ENCODE measurements at places on chromosomes 6 and 20. TPM values are rescaled to one million over a fixed set of nuclear protein-coding genes. Genes with fewer than 3 reads are reported as not detected.

Gene PAX1
- total RNA-seq = not detected

Gene GHRH
- total RNA-seq = not detected

Gene MLIP
- total RNA-seq = 2.7 TPM

DNA sequence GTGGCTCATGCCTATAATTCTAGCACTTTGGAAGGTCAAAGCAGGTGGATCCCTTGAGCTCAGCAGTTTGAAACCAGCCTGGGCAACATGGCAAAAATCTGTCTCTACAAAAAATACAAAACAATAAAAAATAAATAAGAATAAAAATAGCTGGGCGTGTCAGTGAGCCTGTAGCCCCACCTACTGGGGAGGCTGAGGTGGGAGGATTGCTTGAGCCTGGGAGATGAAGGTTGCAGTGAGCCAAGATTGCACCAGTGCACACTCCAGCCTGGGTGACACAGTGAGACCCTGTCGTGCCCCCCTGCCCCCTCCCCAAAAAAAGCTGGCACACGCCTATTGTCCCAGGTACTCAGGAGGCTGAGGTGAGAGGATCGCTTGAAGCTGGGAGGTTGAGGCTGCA, 35.1 kb upstream of the SRPK1 start:
- DNase-seq = peak; percentile 9

DNA sequence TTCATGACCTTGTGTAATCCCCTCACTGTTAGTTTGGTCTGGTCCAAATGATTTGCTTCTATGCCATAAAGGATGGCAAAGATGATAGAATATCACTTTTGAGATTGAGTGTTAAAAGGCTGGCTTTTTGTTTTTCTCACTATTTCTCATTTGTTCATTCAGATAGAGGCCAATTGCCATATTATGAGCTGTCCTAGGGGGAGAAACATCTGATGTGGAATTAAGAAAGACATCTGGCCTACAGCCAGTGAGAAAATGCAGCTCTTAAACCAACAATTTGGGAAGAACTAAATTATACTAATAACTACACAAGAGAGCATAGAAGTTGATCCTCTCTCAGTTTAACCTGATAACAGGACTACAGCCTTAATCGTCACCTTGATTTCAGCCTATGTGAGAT, 1668.6 kb downstream of the GRIK2 start:
- no peak for DNase-seq

DNA sequence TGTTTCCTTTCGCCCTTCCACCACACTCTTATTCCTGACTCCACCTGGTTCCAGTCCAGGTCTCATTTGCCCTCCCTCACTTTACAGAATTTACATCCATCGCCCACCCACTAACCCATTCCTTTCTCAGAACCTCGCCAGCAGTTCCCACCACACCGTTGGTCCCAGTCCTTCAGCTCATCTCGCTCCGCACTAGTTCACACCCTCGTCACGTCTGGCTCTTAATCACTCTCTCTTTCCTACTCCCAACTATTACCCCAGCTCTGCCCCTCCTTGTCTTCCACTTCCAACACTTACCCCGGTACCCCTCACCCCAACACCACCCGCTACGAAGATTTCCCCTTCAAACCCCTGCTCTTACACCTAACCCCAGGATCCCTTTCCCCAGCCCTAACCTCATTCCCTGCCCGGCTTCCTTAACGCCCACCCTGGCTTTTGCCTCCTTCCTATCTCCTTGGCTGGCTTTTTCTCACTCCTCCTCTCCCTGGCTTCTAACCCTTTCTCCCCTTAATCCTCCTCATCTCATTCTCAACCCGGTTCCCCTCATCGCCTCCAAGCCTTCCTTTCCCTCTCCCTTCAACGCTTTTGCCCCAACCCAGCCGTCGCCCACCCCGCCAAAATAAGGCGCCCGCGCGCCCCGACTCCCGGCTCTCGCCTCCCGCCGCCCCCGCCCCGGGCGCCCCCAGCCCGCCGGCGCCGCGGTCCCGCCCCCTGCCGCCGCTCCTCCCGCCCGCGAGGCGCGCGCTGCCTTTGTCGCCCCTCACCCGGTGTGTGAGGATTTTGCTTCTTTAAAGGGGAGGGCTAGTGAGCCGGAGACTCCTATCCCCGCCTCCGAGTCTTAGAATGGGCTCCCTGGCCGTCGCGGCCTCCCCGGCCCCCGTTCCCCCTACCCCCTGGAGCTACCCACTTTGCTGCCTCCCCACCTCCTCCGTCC, 542 bp downstream of the USP49 start:
- no peak for DNase-seq

- no peak for DNase-seq
These were observed 649.7 kb upstream of the CHD6 start for GRCh38 chr20:42267793-42268384.

DNA sequence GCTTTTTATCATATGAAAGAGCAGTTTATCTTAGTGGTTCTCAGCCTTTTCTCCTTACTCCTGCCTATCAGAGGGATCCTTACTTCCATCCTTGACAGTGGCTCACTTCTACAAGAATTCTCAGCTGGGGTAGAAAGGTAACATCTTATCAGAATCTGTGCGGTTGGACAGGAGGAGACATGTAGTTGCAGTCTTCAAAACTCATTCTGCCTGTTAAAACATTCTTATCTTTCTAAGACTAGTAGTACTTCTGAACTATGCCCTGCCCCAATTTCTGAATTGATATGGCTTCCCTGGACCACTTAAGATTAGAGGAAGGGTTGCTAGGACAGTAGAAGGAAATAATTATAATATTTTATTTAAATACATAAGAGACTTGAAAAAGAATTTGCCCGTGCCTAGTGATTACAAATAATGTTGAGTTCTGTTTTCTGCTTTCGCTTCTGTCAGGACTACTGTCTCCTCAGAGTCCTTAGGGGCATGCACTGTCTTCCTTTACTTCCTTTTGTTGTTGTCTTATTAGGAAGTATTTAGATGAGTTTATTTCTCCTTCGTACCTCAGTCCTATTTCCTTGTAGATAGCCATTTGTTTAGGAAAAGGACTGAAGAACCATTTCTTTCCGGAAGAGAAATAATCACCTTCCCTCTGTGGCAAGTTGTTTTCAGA, 24.9 kb downstream of the BLTP3A start:
- DNase-seq = no peak

- DNase-seq = no peak
These were observed 6.1 kb upstream of the ARID1B start for GRCh38 chr6:156771047-156771446.

- DNase-seq = no peak
These were observed 423.1 kb upstream of the RNF217 start for GRCh38 chr6:124539096-124539495.

DNA sequence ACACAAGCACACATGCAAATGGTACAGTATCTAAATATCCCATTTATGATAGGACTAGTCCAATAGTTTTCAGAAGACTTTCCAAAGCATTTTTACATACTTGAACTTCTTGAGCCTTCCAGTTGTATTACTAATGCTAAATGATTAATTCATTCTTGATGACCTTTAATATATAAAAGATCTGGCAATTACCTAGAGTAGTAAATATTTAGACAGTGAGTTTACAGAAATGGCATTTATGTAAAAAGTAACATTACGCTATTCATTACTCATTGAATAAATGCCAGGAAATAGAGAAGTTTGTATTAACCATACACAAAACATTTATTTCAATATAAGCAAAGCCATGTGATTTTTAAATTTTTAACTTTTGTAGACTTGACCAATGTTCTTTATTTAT, 158.8 kb downstream of the DST start:
- DNase-seq = no peak

All from left colon (tissue), 2 donors.